ENCODE measurements at places on chromosomes 7 and 10. TPM values are rescaled to one million over a fixed set of nuclear protein-coding genes. Genes with fewer than 3 reads are reported as not detected.

CYP3A4 gene
- not detected for polyA plus RNA-seq

RET gene
- polyA plus RNA-seq = 0.29 TPM

PTPRZ1 gene
- polyA plus RNA-seq = not detected

DNA sequence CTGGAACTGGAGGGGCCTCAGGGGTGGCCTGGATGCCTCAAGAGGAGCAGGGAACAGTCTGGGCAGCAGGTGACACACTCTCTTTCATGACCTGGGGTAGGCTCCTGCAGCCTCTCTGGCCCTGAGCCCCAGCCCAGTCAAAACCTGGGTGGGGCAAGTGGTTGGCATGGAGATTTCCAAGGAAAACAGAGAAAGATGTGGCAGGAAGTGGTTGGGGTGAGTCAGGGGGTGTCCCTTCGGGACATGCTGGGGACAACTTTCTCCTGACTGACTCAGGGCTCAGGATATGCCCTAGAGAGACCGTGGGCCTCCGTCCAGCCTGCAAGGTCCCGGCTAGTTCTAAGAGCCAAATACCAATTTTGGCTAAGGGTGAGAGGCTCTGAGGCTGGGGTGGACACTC, 2.9 kb downstream of the AQP1 start:
- DNase-seq = peak; percentile 43

DNA sequence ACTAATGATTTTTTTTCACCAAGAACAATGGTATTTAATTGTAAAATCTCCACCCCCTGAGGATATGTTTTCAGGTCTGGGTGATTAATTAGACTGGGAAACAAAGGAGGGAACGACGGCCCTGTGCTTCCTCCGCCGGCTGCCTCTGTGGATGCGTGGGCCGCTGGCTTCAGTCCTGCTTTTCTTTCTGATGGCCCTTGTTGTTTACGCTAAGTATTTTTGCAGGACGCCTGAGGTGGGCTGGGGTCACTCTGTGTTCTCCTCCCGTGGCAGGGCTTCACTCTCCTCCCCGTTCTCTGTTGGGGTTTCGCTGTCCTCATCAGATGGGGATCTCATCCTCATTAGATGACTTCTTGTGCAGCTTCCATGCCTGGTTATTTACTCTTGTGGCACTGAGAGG, 5.2 kb upstream of the ACBD5 start:
- DNase-seq = no peak

DNA sequence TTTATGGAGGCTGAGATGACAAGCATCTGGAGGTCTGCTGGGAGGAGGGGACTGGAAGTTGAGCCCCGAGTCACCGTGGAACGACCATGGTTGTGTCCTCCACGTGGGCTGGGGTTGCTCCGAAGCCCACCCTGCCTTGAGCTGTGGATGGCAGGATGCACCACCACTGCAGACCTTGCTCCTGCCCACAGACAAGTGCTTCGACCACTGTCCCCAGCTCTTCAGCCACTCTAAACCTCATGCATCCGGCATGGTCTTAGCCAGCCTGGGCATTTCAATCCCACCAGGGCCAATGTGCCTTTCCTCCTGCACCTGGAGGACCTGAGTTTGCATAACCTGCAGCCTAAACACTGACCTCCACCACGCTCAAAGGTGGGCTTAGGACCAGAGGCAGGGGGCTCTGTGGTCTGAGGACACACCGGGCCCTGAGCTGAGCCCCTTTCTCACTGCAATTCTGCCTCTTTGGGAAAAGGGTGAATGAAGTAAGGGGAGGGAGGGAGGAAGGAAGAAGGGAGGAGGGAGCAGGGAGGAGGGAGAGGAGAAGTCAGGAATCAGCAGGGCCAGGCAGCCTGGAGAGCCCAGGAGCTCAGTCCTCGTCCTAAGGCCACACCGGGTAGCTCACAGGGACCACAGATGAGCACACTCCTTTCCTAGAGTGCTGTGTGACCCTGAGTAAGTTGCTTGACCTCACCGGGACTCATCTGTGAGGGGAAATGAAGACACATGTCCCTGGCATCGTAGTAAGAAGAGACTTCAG, 44.8 kb upstream of the DNAAF5 start:
- no peak for DNase-seq

DNA sequence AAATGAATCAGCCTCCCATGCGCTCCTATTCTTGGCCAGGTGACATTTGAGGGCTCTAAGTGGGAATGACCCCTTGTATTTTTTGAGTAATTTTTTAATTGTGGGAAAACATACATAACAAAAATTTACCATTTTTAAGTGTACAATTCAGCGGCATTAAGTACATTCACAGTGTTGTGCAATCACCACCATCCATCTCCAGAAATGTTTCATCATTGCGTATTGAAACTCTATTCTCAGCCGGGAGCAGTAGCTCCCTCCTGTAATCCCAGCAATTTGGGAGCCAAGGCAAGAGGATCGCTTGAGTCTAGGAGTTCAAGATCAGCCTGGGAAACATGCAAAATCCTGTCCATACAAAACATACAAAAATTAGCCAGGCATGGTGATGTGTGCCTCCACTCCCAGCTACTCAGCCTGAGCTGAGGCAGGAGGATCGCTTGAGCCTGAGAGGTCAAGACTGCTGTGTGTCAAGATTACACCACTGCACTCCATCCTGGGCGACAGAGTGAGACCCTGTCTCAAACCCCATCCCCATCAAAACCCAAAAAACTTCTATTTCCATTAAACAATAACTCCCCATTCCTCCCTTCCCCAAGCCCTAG, 2.5 kb downstream of the ANTXRL start:
- no peak for DNase-seq

DNA sequence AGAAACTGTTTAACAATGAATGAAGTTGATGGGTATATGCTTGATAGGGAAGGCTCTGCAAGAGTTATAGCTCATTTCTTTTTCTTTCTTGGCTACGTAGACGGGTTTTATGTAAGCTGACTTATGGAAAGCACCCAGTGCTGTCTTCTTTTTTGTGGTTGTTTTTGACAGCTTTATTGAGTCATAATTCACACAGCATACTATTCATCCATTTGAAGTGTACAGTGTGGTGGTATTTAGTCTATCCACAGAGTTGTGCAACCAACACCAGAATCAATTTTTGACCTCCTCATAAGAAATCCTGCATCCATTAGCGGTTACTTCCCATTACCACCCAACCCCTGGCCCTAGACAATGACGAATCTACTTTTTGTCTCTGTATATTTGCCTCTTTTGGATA, 240.6 kb upstream of the KIAA1217 start:
- no peak for DNase-seq

All from BJ (cell line).